ENCODE measurements at places on chromosomes 12 and 14.

GRCh38 chr14:32366986-32367385 lies 37.9 kb downstream of the AKAP6 start:
- DNase-seq, result no peak

DNA sequence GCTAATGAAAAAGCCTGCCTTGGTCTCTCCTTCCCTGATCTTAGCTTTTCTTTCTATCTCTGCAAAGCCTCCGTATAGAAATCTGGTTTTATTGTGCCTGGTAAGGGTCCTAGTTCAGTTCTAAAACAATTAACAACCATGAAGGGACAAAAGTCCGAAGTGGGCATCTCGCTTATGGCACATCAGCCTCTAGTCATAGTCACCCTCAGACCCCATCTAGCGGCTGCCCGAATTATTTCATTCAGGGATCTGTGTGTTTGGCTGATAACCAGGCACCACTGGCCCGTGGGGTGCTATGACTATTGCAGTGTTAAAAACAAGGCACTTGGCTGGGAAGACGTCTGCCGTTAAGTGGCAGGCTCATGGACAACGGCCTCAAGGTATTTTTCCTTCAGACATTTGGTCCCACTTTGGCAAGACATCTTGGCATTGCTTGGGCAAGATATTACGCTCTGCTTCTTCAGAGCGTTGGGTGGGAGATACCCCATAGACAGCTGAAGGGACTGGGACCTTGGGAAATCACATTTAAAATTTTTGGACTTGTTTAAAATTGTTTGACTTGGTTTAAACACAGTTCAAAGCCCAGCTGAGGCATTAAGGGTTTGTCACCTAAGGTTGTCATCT lies 87.1 kb downstream of the SINHCAF start:
- DNase-seq, result no peak

DNA sequence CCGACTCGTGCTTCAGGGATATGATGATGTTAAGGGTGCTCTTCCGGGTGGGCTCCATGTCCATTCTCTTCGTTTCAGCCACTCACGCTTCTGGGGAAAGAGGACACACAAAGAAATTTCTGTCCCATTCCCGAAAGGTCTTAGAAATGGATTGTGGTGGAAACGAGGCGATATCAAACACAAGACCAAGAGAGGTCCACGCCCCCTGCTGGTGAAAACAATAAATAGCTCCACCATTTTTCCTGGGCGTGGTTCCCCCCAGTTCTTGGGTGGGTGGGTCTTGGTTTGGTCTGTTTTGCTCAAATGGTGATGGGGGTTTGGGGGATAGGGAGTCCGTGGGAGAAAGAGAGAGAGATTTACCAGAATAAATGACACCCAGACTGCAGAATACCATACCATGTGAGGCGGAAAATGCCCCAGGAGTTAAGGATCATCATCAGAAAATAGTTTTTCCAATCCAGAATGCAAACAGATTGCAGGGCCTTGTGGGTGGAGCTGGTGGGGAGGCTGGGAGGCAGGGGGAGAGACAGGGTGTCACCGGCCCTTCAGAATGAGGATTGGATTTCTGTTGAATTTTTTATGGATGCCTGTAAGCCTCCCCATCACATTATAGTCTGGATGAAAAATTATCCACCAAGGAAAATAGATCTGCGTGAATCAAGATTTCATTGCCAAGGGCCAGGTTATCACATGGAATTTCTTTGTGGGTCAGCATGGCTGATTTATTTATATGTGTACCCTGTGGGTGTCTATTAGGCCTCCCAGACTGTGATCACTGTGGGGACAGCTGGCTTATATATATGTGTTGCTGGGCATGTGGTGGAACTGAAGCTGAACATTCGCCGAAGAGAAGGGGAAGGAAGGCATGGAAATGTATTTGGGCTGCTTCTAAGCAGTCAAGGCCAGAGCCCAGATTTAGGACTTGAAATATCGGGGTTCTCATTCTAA lies 55.8 kb downstream of the SRRM4 start:
- no peak for DNase-seq

DNA sequence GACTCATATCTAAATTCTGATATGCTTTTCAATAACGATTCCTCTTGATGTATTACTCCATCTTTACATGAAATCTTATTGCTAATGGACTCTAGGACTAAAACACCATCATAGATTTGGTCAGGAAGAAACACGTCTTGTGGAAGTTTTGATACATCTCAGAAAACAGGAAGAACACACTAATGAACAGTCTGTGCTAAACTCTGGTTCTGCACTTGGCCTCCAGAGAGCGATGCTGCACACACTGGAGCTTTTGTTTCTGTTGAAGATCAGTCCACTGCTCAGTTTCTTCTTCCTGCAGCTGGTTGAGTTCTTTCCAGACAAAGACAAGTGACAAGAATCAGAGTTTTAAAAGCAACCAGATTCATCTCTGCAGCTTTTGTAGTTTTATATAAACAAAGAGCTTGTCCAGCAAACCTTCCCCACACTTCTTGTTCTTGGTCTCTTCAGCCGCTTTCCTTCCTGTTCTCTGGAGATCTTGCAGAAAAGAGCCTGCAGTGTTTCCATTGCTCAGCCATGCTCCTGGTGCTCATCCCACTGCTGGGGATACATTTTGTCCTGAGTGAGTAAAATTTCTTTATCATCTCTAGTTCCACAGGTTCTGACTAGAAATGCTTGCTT lies 229.1 kb upstream of the OR4E1 start:
- no peak for DNase-seq

GRCh38 chr14:89779707-89780106 lies 174.8 kb downstream of the EFCAB11 start:
- no peak for DNase-seq

DNA sequence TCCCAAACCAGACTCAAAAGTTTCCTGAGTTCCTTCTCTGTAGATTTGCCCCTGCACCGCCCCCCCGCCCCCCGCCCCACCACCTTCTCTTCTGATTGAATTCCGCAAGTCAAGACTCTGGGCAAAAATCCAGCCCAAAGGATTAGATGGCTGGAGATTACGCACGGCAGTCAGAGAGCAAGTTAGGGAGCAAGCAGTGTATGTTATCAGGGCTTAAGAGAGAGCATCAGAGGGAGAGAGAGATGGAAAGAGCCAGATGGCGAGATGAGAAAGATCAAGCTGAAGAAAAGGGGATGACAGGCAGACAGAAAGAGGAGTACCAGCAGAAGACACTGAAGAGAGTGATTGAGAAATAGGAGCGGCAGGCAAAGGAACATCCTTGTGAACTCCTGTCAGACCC lies 13.9 kb upstream of the ANKRD33 start:
- no peak for DNase-seq

GRCh38 chr12:127944211-127944899 lies 322.6 kb upstream of the TMEM132C start:
- DNase-seq, result no peak

- no peak for DNase-seq
These were observed 28.1 kb upstream of the CD9 start for GRCh38 chr12:6172086-6172485.

DNA sequence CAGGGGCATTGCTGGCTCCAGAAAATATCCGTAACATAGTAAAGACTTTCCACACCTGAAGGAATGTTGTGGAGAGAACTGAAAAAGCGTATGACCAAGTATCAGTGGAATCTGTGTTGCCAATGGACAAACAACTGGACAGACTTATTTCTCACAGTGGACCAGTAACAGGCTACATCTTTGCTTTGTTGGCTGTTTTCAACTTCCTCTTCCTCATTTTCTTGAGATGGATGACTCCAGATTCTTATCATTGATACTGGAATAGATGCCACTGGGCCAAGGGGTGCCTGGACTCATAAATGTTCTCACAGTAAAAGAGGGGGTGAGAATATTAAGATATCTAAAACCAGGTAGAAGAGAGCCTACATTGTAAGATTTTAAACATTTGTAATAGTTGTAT lies 6.4 kb downstream of the GAS2L3 start:
- DNase-seq, result no peak

- DNase-seq, result no peak
These were observed 107.9 kb upstream of the BCL2L14 start for GRCh38 chr12:11962860-11963259.

Data from BJ (cell line).